ENCODE measurements at places on chromosomes 3 and 15. TPM values are rescaled to one million over a fixed set of nuclear protein-coding genes. Genes with fewer than 3 reads are reported as not detected.

Gene RAB11A
- 130 TPM for total RNA-seq

Gene LYSMD4
- 5.5 TPM for total RNA-seq

DNA sequence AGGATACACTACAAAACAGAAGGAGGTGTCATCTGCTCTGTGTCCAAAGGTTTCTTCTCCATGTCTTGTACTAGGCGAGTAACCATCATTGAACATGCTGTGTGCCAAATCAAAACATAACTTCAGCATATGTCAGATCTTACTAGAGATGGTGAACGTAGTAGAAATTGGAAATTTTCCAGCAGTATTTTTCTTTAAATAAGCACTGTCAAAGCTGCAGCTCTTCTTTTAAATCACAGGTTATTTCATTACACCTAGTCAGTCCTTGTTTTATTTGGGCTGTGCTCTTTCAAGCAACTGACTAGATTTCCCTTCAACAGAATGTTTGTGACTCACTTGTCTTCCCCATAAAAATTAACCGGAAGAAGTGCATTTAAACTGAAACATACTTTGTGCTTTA is 46.5 kb downstream of the MSL2 start:
- DNase-seq: no peak

DNA sequence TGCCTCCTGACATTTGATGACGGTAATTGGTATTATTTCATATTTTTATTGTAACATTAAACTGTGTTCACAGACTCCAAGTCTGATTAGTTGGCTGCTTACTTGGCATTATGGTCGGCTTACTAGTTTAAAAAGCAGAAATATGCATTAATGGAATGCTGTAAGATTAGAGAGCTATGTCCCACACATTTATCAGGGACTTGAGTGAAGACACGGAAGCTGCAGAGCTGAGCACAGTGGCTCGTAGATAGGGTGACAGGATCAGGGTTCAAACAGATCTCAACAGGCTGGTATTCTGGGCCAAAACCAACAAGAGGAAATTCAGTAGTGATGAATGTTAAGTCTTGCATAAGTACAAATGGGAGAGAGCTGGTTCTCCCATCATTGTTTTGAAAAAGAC is 113.8 kb downstream of the ADAMTSL3 start:
- no peak for DNase-seq

Gene TEX55
- not detected for total RNA-seq

Gene NR1I2
- 1.4 TPM for total RNA-seq

Gene MOBP
- not detected for total RNA-seq

Gene ITIH4
- 4.8 TPM for total RNA-seq

DNA sequence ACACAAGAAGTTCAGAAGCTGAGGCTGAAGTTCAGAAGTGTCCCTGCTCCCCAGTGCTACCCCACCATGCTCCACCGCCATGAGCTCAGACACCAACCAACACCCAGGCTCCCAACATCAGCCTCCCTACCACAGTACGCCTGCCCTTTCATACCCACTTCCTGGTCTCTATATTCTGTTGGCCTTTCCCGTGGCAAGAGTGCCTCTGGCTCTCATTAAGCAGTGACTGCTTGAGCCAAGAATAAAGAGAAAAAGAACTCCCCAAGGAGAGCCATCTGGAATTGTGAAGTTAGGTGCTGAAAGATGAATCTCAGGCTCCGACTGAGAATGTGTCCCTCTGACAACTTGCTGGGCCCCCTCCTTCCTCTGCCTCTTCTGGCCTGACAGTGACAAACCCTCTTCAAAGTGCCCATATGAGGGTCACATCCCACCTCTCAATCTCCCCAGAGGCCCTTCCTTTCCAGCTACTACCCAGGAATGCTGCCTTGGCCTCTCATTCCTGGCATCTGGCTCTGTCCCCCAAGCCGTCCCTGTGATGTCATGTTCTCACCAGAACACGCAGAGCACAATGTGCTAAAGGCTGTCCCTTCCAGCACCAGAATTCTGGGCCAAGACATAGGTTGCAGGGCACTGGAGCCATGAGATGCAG is 306.8 kb downstream of the NTRK3 start:
- DNase-seq: no peak

DNA sequence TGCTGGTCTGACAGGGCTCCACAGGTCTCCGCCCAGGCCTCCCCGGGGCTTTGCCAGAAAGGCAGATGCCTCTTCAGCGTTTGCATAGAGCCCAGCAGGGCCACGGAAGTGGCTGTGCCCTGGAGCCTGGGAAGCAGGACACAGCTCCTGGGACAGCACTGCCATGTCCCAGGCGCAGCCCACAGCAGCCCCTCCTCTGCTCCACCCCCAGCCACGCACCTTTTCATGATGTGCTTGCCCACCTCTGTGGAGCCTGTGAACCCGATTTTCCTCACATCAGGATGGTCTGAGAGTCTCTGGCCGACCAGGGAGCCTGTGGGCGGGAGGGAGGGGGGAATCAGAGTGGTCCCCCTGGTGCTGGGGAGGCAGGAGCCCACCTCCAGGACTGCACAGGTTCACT is 33.9 kb upstream of the SLC41A3 start:
- DNase-seq: no peak

GRCh38 chr3:38067508-38068233 is 28.7 kb downstream of the DLEC1 start:
- no peak for DNase-seq

DNA sequence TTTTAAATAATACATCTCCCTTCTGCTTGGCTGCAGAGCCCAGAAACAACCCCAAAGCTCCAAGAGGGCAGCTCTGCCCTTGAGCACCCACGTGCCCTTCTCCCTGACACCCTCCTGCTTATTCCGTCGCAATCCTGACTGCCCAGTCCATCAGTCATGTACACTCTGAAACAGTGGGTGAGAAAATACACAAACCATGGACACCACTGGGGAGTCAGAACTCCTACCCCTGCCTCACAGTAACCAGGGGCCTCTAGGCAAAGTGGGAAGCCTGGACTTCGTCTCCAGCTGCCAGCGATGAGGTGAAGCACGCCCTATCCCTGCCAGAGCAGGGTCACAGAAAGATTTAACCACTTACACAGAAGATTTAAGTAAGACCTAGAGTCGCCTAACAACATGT is 40.1 kb downstream of the HERC2 start:
- DNase-seq: no peak

Gene TRPM1
- not detected for total RNA-seq

- DNase-seq: no peak
Measured at GRCh38 chr3:61876797-61877196, 315.4 kb downstream of the PTPRG start.

Gene RBM15B
- 34.5 TPM for total RNA-seq

GRCh38 chr15:38220606-38221273 is 31.9 kb upstream of the SPRED1 start:
- DNase-seq: no peak

Gene CPNE4
- not detected for total RNA-seq

All from activated naive CD8-positive, alpha-beta T cell treated with anti-CD3 and anti-CD28 coated beads for 36 hours (primary cell).